ENCODE measurements at places on chromosomes 1 and 21.

- DNase-seq, result peak; percentile 58
Measured at GRCh38 chr1:7046314-7046713, 261.1 kb downstream of the CAMTA1 start.

DNA sequence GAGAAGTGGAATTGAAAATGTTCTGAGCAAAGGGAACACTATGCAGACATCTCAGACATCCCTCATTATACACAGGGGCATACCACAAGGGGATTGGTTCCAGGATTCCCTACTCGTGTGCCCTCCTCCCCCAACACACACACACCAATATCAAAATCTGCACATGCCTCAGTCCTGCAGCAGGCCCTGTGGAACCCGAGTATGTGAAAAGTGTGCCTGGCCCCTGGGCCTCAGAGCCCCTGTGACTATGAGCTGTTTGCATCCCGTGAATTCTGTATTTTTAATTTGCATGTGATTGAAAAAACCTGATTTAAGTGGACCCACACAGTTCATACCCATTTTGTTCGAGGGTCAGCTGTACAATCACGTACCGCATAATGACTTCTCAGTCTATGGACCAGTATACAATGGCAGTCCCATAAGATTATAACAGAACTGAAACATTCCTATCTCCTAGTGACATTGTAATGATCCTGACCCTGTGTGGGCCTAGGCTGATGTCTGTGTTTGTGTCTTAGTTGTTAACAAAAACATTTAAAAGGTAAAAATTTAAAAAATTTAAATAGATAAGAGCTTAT, 11.3 kb downstream of the POU2F1 start:
- DNase-seq, result no peak

DNA sequence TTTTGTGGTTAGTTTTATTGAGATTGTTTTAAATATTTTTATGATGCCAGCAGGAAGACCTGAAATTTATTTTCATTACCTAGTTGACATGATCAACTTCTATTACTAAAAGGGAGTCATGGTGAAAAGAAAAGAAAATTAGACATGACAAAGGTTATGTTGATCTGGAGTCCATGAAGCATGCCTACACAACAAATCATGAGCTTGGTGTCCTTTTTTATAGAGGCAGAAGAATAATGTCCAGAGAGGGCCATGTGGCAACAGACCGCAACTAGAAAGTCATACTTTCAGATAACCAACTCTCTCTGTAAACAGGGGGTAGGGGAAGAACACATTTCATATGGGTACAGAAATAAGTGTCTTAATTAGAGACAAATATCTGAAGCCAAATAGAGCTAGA, 175.5 kb upstream of the HOOK1 start:
- no peak for DNase-seq

GRCh38 chr1:185477638-185478580, 160.9 kb upstream of the IVNS1ABP start:
- DNase-seq, result no peak

- peak; percentile 59 for DNase-seq
Measured at GRCh38 chr1:152347116-152347728, 12.6 kb downstream of the FLG2 start.

GRCh38 chr1:37919277-37919676, 27.6 kb downstream of the INPP5B start:
- DNase-seq, result peak; percentile 52

GRCh38 chr1:76285578-76286135, 211.1 kb downstream of the ST6GALNAC3 start:
- DNase-seq, result no peak
